LHCN-M2 (cell line): ENCODE measurements at places on chromosomes 12 and 14.

DNA sequence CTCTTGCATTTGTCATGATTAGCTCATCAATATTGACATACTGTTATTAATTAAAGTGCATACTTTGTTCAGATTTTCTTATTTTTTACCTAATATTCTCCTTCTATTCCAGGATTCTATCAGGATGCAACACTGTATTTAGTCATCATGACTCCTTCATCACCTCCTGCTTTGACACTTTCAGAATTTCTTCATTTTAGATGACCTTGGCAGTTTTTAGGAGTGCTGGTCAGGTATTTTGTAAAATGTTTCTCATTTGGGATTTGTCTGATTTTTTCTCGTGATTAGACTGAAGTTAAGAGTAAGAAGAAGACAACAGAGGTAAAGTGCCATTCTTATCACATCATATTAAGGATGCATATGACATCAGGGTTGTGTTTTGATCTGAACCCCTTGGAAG lies 167.0 kb upstream of the FOXG1 start:
- DNase-seq, result no peak

- no peak for DNase-seq
Observed at GRCh38 chr14:93824518-93825234, 36.4 kb upstream of the PRIMA1 start.

DNA sequence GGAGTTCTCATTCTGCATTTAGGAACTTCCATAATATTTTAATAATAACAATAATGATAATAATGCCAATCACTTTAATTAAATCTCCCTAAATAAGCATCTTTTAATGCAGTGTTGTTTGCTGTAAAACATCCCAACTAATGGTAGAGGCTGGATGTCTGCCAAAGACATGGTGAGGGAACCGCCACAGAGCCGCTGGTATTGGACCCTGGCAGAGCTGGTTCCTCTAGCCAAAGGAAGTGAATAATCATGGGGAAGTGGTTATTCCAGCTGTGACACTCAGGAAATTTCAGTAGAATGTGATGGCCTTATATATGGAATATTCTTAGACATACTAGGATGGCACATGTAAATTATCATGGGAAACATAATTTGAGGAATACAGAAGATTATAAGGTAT lies 483.3 kb downstream of the ZFP36L1 start:
- DNase-seq, result peak; percentile 48

DNA sequence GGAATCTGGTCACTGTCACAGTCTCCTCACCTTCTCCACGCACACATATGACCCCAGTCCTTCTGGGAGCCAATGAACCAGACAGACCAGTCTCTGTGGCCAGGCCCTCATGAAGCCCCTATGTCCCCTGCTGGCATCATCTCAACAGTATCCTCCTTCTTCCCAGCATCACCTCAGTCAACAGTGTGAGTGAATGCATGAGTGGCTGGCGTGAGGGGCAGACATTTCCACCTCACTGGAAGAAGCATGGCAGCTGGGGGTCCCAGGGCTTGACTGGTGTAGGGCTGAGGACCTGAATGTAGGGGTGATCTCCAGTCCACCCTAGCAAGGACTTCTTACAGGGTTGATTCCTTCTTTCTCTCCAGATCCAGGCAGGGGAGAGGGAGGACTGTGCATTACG lies 1.8 kb downstream of the MAP3K12 start:
- no peak for DNase-seq

- DNase-seq, result no peak
Observed at GRCh38 chr14:94143239-94143638, 13.8 kb upstream of the IFI27L2 start.

GRCh38 chr14:74508844-74509428 lies 15.4 kb downstream of the ISCA2 start:
- no peak for DNase-seq

DNA sequence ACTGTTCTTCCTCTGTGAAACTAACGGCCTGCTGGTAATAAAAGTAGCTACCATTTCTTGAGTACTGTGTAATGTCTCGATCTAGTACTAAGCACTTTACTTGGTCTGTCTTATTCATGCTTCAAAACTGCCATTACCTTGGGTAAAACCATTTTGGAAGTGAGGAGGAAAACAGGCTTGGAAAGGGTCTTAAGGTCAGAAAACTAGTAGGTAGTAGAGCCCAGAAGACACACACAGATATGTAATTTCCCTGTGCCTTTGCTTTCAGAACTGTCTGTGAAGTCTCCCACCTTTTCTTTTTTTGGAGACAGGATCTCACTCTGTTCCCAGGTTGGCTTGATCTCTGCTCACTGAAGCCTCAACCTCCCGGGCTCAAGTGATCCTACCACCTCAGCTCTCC lies 3.4 kb upstream of the DDX55 start:
- DNase-seq, result no peak

GRCh38 chr12:132665149-132665491 lies 22.0 kb downstream of the POLE start:
- no peak for DNase-seq

- DNase-seq, result no peak
Observed at GRCh38 chr12:5944688-5945070, 380 bp downstream of the ANO2 start.

- no peak for DNase-seq
Observed at GRCh38 chr14:59022144-59022543, 166.3 kb upstream of the DAAM1 start.

GRCh38 chr14:103551338-103551762 lies 11.1 kb downstream of the BAG5 start:
- DNase-seq, result no peak

GRCh38 chr12:68069275-68069674 lies 80.0 kb downstream of the IFNG-AS1 start:
- no peak for DNase-seq

GRCh38 chr12:120394483-120395367 lies 25.8 kb upstream of the MSI1 start:
- DNase-seq, result no peak

DNA sequence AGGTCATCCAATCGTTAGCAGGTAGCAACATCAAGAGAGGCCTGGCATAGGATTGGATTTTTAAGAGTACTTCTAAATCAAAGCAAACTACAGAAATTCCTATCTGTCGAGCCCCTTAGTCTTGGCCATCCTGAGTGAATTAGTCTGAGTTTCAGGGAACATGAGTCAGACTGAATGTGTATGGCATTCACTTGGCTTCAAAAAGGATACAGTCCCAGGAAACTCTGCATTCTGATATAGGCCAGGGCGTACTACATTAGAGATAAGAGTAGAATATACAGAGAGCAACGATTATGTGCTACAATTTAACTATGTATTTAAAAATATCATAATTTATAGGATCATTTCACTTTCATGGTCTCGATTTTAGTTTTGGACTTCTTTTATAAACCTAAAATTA lies 242.2 kb downstream of the SOX5 start:
- DNase-seq, result no peak

- DNase-seq, result no peak
Observed at GRCh38 chr14:35973770-35974169, 147.6 kb downstream of the BRMS1L start.

DNA sequence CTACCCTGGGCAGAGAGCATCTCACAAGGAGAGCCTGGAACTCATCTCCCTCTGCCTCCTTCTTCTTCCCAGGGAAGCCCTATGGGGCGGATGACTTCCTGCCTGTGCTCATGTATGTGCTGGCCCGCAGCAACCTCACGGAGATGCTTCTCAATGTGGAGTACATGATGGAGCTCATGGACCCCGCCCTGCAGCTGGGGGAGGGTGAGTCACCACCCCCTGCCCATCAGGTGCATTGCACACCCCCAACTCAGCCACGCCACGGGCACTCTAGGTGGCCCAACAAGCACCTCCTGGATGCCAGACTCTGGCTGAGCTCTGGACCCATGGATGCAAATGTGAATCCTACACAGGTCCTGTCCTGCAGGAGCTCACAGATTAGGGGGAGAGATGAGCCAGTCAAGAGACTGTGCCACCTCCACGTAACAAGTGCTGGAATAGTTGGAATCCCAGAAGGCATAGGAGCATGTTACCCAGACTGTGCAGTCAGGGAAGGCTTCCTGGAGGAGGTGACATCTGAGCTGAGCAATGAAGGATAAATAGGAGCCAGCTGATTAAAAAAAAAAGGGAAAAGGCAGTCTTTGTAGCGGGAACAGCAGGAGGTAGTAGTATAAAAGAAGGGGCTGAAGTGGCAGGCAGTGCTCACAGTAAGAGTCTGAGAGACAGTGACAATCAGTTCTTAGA lies 71.9 kb downstream of the LGMN start:
- no peak for DNase-seq

- DNase-seq, result no peak
Observed at GRCh38 chr12:19312637-19313036, 126.7 kb upstream of the AEBP2 start.

- DNase-seq, result no peak
Observed at GRCh38 chr12:68276402-68276930, 23.1 kb upstream of the IL22 start.

- peak; percentile 23 for DNase-seq
Observed at GRCh38 chr14:89251061-89251460, 166.0 kb downstream of the FOXN3 start.
